ENCODE measurements at places on chromosomes 2 and 18.

DNA sequence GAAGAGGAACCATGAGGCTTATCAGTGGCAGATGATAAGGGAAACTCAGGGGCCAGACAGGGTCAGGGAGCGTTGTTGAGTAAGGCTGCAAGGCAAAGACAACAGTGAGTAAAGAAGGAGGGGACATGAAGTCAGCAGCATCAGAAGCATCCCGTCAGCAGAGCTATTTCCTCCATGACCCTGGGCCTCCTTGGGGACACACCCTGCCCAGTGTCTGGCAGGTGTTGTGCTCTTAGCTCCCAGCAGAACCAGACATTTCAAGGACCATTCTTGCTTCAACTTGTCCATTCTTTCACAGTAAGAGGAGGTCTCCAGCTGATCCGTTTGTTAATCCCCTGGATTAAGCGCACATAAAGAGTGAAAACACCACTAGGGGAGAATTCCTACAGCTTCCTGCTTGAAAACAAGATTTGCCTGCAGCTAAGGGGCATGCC, 88.7 kb upstream of the MEIS1 start:
- no peak for DNase-seq

DNA sequence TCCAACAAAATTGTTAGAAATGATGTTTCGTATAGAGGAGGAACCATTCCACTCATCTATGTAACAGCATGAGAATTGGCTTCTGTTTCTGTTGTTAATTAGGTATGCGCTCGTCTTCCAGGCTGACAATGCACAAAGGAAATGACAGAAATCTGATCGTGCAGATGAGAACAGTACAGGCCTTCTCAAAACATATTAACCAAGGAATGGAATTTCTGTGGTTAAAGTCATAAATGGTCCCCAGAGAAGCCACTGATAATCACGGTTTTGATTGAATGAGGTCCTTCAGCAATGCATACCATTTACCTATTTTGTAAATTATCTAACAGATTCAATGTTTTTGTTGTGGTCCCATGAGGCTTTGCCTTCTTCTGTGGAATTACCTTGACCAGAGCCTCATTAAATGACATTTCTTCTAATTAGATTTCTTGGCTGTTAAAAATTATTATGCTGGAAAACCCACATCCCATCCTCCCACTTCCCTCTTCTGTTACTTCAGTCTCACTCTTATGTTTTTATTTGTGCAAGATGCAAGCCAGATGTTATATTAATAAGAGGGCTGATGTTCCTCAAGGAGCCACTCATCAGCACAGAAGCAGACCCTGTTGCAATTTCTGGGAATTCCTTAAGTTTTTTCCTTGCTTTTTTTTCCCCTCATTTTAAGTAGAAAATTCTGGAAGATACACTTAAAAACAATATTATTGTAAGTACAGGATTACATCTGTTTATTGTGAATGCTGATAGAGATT, 395.8 kb downstream of the PID1 start:
- DNase-seq: no peak

DNA sequence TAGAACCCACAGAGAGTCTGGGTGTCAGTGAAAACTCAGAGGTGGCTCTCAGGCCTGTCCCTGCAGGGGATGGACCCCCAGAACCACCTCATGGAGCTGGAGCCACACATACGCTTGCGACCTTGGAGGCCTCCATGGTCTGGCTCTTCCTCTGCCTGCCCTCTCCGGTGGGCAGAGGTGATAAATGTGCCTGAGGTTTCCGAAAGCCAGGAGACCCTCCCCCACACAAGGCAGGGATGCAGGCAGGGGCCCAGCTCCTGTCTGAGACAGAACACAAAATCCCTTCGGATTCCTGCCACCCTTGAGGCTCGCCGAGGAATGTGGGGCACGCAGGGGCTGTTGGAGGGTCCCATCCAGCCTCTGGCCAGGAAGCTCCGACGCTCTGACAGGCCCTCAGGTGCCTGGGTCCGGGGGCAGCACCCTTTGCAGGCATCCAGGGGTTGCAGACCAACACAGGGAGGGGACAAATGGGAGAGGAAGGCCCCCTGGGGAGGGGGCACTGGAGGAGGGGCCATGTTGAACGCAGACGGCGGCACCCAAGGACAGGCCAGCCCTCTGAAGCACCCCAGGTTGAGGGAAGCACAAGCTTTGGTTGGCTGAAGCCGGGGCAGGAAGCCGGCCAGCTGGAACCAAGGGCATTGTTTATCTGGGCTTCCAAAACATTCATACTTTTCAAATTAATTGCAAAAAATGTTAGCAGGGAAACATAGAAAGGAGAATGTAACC, 4.1 kb upstream of the SNED1 start:
- DNase-seq: peak; percentile 53

GRCh38 chr2:153808679-153809078, 63.0 kb upstream of the GALNT13 start:
- no peak for DNase-seq

- no peak for DNase-seq
Observed at GRCh38 chr2:195115738-195116137, 541.3 kb upstream of the SLC39A10 start.

GRCh38 chr2:240997141-240997855, 1.1 kb upstream of the SNED1 start:
- DNase-seq: no peak

DNA sequence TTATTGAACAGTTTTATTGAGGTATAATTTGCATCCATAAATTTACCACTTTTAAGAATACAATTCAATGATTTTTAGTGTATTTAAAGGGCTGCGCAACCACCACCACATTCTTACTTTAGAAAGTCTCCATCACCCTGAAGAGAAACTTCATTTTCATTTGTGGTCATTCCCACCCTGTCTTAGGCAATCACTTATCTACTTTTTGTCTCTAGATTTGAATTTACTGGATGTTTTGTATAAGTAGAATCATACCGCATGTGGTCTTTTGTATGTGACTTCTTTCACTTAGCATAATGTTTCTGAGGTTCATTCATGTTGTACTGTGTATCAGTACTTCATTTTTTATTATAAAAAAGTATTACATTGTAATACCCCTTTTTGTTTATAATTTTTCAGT, 17.9 kb upstream of the SLC4A10 start:
- no peak for DNase-seq

DNA sequence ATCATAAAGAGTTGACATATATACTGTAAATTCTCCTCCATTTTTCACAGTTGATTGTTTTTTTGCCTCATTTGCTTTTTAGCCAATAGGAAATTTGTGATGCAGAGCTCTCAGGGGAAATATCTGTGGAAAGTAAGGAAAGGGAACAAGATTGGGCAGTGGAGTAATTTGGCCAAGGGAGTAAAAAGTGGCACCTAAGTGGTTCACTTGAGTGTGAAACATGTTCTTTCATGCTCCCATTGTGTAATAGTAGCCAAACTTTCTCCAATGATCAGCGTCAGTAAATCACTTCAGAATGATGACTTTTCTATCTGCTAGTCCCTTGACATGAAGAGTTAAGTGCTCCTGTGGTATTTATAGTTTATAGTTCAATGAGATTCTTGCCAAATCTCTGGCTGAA, 141.9 kb upstream of the KCNJ3 start:
- DNase-seq: no peak

DNA sequence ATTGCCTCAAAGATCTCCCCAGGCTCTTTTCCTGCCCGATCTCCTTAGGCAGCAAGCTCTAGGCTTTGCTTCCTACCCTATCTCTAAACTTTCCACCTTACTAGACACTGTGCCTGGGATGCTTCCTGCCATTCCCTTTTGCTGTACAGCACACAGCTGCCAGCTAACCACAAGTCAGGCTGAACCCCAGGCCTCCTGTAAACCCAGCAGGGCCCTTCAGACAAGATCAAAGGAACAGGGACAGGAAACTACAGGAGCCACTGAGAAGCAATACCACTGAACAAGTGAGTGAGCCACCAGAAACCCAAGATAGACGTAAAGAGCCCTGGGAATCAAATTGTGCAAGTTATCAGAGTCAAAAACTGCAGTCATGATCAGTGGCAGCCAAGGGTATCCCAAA, 180.7 kb downstream of the SUCLG1 start:
- no peak for DNase-seq

GRCh38 chr2:11842336-11842735, 95.9 kb downstream of the LPIN1 start:
- DNase-seq: no peak

DNA sequence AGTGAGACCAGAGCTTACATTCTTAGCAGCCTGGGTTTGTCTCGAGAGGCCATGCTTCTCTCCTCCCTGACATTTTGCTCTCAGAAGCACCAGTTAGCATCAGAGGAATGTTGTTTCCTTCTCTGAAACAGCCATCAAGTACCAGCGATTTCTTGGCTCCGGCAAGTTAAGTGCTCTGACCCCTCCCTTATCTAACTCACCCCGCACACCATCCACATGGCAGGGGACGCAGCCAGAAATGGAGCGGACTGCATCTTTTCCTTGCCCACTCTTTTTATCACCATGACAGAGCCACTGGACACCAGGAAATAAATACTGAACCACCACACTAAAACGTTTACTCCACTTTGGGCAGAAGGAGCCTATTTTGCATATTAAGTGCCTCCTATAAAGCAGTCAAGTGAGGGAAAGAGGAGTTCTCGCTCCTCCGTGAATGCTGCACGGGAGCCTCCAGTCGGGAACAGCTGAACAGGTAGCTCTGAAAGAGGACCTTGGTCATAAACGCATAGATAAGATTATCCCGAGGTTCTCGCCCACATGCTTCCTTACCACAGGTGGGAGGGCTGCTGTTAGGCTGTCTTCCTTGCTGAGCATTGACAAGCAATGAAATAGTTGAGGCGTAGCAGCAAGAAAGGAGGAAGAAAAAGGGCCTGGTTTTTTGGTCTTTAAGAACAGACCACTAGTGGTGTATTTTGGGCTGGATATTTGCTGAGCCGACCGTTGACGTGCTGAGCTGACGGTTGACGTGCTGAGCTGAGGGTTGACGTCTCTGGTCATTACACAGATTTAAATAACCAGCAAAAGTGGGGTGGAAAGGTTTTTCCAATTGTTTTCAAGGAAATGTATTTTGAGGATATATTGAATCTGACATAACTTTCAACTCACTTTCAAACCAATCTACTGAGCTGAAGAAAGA, 71.4 kb upstream of the ITGB6 start:
- no peak for DNase-seq

GRCh38 chr2:154961676-154962075, 263.2 kb downstream of the KCNJ3 start:
- DNase-seq: no peak

DNA sequence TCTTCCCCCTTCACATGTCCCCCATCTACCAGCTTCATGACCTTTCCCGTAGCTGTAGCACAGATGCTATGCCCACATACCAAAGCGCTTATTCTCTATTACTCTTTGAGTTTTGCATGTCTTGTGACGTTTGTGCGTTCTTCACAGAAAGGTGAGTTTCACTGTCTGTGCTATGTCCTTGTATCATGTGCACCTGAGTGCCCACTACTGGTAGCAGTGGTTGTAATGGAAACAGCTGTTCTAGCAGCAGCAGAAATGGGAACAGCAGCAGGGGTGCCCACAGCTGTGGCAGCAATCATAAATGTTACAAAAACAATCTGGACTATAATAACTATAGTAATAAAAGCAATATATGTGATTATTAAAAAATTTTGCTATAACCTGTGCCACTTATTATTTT, 127.1 kb downstream of the STK39 start:
- no peak for DNase-seq

- no peak for DNase-seq
Observed at GRCh38 chr2:113711851-113712250, 44.6 kb downstream of the SLC35F5 start.
